Chondrocyte (in vitro differentiated cells): ENCODE measurements at places on chromosomes 2 and 18. TPM values are rescaled to one million over a fixed set of nuclear protein-coding genes. Genes with fewer than 3 reads are reported as not detected.

GRCh38 chr2:200787351-200788120 lies 24.2 kb upstream of the BZW1 start:
- DNase-seq: no peak

- no peak for DNase-seq
Measured at GRCh38 chr2:32430804-32431203, 74.0 kb downstream of the BIRC6 start.

DNA sequence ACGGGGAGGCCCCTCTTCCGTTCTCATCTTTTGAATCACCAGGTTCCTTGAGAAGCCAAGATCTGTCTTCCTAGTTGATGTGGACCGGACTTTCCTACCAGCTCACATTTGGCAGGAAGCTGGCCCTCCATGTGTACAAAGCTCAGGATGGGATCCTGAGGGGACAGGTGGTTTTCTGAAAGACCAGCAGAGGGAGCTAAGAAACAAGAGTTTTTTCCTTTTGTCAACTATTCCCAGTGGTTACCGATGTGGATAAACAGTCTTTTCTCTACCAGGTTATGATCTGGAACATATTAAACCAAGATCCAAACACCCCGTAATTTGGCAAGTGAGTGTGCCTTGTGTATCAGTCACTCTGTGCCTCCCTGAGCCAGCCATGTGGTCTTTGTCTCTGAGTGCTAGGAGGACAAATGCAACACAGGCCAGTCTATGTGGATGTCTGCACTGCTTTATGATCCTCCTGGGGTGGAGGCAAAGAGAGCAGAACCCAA lies 25.1 kb upstream of the ARHGAP25 start:
- DNase-seq: no peak

The VPS4B gene
- 54.9 to 64.8 TPM (median 55.1 TPM) in 3 replicates for total RNA-seq

The DOK1 gene
- total RNA-seq: 33.6 to 46.0 TPM (median 44.4 TPM) in 3 replicates

- no peak for DNase-seq
Measured at GRCh38 chr18:65259403-65259802, 491.4 kb upstream of the CDH7 start.

The ITPRIPL1 gene
- 0.63 to 3.2 TPM (median 2.8 TPM) in 3 replicates for total RNA-seq

The TBR1 gene
- not detected in 3 replicates for total RNA-seq

DNA sequence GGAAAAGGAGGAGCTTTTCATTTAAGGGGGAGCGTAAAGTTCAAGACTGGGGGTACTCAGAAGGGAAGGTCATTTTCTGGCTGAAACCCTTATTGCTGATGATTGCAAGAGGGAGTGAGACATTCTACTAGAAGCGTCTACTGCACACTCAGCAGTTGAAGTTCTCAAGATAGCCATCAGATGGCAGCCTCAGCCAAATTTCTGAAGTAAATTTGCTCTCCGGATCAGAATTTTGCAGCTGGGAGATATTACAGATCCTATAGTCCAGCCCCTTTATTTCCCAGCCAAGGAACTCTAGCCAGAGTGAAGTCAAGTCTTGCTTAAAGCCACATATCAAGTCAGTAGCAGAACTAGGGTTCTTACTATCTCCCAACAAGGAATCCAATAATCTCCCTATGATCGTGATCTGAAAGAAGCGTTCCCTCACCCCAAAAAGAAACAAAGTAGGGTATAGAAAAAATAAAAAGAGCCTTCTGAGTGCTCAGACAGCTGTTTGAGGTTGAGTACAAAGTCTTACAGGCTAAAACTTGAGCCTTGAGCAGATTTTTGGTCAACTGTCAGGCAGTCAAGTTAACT lies 24.0 kb downstream of the RAX start:
- DNase-seq: no peak

The B4GALT6 gene
- 9.8 to 23.3 TPM (median 12.2 TPM) in 3 replicates for total RNA-seq

DNA sequence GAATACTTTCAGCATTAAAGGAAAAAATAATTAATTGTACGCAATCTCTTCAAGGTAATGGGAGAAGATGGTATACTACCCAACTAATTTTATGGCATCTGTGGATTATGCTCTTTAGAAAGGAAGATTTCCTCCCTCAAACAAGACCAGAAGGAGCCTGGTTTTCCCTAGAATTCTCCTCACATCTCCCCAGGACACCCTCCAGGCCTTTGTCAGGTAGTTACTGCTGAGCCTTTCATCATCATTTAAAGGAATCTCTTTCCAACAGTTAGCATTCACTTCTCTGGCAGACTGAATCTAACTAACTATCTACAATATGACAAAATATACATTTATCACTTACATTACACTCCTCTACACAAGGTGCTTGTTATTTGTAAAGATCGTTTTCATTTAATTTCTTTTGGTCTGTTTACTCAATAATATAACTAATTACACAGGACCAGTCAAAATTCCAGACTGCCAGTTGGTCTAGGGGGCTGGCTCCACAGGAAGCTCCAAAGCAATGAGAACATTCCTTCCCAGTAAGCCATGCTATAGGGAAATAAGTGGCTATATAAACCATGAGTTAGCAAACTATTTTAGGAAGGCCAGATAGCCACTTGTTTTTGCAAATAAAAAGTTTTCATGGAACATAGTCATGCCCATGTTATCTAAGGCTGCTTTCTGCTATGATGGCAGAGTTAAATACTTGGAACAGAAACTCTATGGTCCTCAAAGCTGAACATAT lies 19.1 kb downstream of the ZNF24 start:
- no peak for DNase-seq

The CCDC141 gene
- total RNA-seq: not detected in 3 replicates

The NXPH2 gene
- not detected in 3 replicates for total RNA-seq

DNA sequence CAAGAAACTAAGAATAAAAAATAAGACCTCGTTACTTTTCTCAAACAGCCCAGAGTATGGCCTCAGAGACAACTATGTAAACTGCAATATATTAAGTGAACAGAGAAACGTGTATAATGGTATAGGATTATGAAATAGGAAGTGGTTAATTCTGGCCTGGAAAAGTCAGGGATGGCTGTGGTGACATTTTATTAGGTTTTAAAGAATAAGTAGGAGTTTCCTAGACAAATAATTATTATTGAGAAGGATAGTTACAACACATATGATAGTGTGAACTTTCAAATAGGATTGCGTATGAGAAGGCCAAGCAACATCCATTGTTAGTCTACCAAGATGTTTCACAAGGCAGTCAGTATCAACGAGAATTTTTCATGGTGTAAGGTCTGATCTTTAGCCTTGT lies 244.1 kb downstream of the LPIN1 start:
- no peak for DNase-seq

GRCh38 chr2:188819011-188819410 lies 155.2 kb upstream of the COL3A1 start:
- no peak for DNase-seq

DNA sequence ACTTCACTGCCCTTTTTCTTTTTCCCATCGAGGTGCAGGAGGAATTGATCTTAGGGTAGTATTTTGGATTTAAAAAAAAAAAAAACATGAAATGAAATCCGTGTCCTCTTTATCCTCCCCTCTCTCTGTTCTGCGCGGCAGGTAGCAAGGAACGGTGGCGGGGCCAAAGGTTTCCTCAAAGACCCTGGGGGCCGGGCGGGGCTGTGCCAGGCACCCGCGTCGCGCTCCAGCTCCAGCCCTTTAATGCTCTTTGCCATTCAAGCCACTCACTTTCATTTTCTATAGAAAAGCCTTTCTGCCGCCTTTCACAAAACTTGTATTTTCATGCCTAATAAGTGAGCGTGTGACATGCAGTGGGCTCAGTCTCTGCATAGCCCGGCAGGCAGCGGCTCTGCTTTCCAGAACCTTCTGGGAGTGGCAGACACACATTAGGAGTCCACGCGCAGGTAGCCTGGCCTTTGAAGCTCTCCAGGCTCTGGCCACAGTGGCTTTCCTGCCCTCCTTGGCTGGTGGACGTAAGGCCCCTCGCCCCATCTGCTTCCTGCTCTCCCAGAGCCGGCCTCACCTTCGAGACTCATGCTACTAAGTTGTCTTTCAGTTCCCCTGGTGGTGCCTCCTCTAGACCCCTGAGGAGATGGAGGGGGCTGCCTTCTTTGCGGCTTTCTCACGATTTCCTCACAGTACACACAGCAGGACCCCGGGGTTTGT lies 41.7 kb downstream of the AGAP1 start:
- DNase-seq: peak; percentile 77

- DNase-seq: no peak
Measured at GRCh38 chr2:173869244-173870229, 95.6 kb downstream of the SP3 start.

The AKAIN1 gene
- total RNA-seq: not detected in 3 replicates

DNA sequence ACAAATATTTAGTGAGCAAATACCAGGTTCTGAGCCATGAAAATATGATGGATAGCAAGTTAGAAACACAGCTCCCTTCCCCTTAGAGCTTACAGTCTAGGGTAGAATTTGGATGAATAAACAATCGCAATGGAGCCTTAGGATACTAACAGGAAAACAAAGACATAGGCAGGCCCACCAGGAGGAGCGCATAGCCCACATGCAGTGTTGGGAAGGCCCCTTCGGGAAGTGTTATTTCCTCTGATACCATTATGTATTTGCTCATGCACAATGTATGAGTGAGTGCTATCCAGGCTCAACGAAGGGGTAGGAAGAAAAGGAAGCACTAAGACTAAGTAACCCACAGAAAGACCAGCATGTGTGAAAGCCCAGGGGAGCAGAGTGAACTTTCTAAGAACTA lies 54.0 kb downstream of the RAB27B start:
- no peak for DNase-seq
